ENCODE measurements at places on chromosomes 3 and 15.

DNA sequence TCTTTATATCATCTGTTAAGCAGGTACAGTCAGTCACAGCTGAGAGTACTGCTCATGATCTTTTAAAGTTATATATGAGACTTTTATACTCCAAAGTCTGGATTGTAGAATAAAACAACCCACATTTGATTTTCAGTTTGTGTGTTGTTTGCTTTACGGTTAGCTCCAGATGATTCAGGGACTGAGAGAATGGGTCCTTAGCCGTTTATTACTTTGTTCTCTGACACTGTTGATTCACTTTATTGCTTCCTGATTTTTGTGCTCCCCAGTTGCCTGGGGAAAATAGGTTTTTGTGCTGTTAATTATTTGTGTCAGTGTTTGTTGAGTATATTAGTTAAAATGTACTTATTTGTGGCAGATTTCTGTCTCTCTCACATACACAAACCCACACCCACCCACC is 8.6 kb upstream of the EBLN2 start:
- no peak for DNase-seq

- no peak for DNase-seq
Measured at GRCh38 chr15:62788224-62788623, 254.3 kb upstream of the TPM1 start.

- no peak for DNase-seq
Measured at GRCh38 chr3:158403013-158403412, 168.0 kb upstream of the MLF1 start.

DNA sequence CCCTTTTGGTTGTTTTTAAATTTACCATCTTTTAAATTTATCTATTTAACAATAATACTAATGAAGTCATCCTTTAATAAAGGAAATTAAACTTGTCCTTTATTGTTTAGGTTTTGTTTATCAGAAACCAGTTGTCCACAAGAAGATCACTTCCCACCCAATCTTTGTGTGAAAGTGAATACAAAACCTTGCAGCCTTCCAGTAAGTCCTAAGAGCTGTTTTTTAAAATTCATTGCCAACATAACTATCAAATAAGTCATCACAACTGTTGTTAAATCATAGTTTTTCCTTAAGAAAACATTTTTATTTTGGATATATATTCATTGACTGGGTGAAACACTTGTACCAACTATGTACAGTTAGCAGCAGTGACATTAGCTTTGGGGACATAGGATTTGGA is 59.4 kb downstream of the CALML4 start:
- DNase-seq = no peak

- no peak for DNase-seq
Measured at GRCh38 chr3:133797396-133798105, 8.1 kb upstream of the SRPRB start.

DNA sequence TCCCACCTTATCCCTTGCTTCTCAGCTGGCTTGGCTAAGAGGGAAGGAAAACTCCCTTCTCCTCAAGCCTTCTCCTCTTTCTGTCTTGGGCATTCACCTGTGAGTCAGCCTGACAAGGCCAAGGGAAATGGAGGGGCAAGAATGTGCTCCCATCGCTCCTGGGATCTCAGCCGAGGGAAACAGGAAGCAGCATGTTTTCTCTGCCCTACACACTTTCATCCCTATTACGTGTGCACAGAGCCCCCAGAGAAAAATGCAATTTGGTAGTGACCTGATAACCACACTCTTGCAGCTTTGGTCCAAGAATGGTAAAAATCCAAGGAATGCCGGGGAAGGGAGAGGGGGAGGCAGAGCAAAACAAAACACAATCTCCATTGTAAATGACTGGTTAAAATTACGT is 32.9 kb upstream of the MTMR10 start:
- DNase-seq = no peak

- no peak for DNase-seq
Measured at GRCh38 chr3:51350751-51351150, 34.3 kb upstream of the MANF start.

GRCh38 chr3:120382941-120383447 is 33.8 kb upstream of the LRRC58 start:
- DNase-seq = no peak

DNA sequence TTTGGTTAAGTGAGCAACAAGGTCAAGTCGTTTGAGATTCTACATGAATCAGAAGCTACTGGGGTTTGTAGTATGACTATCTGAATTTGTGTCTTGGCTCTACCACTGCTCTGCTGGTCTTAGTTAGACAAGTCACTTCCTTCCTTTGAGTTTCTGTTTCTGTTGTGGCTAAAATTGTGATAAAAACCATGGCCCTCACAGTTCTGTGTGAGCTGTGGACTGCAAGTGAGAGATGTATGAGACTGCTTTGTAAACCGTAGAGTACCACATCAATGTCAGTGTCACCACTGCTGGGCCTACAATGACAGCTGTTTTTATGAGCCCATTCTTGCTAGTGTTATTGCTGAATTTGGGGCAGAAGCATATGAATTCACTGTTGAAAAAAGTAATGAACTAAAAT is 32.7 kb downstream of the RARB start:
- no peak for DNase-seq

- no peak for DNase-seq
Measured at GRCh38 chr3:27310688-27311087, 58.5 kb downstream of the NEK10 start.

DNA sequence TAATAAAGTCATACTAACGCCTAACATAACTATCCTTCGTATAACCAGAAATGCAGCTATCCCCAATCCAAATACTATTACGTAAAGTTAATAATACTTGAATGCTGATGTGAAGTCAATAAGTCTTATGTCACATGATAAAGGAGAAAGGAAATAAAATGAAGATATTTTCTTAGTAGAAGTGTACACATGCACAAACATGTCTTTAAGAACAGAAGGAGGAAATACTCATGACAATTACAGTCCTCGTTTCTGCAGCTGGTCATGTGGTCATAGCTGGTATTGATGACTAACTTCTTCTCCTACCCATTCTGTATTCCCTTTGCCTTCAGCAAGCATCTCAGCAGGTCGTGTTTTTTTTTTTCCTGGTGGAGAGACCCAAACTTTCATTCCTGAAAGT is 244.3 kb downstream of the CHL1 start:
- no peak for DNase-seq

GRCh38 chr3:120432150-120432860 is 18.5 kb downstream of the FSTL1 start:
- DNase-seq = no peak

GRCh38 chr15:54481819-54482218 is 503.6 kb downstream of the UNC13C start:
- DNase-seq = no peak

DNA sequence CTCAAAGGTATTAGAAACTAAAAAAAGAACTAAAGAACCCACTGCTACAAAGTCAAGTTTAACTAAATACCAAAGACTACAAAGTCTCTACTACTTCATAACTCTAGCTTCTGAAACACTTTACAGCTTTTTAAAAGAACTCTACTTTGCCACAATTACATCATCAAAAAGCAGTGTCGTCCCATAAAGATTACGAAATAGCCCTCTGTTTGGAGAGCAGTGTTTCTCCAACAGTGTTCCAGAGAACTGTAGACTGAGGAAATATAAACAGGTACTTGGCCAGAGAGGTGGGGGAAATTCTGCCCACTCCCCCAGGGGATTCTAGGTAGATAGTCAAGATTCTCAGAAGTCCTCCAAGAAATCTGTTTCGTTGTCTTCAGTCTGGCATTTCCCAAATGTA is 225.6 kb downstream of the PDZRN3 start:
- no peak for DNase-seq

DNA sequence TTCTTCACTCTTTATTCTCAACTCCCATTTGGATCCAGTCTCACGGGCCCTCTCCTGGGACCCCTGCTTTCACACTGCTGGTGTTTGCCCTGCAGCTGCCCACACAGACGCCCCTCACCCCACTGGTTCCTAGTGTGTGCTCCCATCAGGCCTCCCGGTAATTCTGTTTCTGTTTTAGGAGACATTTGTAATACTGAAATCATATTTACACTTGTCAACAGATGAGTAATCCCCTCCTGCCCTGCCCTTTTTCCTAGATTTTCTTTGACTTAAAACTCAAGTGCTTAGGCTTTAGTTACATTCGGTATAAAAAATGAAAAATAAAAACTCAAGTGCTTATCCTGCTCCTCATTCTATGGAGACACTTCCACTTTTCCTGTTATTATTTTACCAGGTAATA is 18.4 kb upstream of the ABTB1 start:
- DNase-seq = no peak

DNA sequence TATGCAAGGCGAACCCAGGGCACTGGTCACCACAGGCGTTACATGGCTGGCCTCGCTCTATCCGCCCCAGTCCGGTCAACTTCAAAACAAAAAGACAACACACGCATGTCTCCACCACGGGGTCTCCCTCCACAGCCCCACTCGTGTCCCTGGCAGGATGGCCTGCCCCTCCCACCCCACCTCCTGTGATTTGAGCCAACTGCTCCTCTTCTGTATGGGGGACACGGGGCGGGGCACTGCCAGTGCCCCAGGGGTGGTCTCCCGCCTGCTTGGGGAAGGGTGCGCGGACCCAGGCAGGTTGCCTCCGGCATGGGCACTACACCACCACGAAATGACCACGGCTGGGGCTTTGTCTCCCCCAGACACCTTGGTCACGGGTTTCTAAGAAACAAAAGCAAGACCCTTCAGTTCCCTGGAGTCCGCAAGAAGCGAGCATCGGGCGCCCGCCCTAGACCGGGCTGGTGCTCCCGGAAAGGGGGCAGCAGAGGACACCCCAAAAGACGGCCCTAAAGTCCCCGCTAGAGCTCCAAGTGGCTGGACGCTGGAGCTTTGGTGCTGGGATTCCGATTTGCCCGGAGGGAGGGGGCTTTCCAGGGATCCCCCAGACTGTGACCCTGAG is 219.3 kb upstream of the PRICKLE2 start:
- DNase-seq = no peak

DNA sequence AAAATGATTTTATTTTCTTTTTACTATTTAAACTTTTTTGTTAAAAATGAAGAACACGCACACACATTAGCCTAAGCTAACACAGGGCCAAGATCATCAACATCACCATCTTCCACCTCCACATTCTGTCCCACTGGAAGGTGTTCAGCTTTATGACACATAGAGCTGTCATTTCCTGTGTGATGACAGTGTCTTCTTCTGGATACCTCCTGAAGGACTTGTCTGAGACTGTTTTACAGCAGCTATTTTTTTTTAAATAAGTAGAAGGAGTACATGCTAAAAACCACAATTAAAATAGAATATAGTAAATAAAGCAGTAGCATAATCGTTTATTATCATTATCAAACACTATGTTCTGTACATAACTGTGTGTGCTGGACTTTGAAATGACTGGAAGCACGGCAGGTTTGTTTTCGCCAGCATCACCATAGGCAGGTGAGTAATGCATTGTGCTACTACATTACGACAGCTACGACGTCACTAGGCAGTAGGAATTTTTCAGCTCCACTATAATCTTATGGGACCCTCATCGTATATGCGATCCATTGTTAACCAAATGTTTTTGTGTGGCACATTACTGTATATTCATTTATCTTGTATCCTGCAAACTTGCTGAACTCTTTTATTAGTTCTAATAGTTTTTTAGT is 72.8 kb downstream of the KLF15 start:
- no peak for DNase-seq

- DNase-seq = no peak
Measured at GRCh38 chr3:175489406-175489805, 630.3 kb downstream of the NAALADL2 start.

DNA sequence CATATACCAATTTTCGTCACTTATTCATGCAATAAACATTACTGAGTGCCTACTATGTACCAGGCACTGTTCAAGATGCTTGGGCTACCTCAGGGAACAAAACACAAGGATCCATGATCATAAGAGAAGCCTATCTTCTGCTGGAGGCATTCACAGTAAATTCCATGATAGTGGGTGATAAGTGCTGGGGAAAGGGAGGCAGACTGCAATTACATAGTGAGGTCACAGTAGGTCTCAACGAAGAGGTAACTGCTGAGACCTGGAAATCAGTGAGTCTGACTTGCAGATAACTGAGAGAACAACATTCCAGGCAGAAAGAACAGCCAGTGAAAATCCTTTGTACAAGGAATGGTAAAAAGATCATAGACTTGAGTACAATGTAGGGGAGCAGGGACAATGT is 33.6 kb downstream of the RAF1 start:
- no peak for DNase-seq

- no peak for DNase-seq
Measured at GRCh38 chr15:39438799-39439592, 141.9 kb upstream of the THBS1 start.

GRCh38 chr3:50147861-50148260 is 7.3 kb upstream of the SEMA3F start:
- no peak for DNase-seq

DNA sequence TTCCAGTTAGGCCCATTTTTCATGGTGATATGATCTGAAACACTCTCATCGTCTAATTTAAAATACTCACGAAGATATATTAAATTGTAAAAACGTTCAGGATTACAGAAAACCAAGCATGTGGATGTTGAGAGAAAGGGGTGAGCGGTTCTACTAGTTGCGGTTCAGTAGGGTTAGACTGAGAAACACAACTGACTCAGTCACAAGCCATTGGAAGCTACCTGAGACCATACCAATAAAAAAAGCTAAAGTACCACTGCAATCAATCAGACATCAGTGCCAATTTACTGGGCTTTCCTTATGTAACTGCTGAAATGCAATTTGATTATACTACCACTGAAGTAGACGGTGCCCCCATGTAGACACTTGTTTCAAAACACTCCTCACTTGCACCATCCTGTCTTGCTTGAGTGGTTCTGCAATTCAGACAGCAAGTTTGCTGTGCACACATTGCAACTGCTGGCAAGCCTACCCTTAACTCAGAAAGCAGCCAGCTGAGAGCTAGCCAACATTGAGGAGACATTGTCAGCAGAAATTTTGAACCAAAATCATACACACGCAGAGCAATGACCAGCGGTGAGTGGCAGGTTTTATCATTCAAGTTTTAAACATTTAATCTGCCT is 368.7 kb upstream of the ARHGEF26 start:
- no peak for DNase-seq

- no peak for DNase-seq
Measured at GRCh38 chr15:64232400-64232799, 69.6 kb upstream of the PPIB start.

GRCh38 chr3:192336286-192336685 is 391.1 kb downstream of the FGF12 start:
- no peak for DNase-seq

- no peak for DNase-seq
Measured at GRCh38 chr15:73021139-73021621, 31.1 kb upstream of the NEO1 start.

DNA sequence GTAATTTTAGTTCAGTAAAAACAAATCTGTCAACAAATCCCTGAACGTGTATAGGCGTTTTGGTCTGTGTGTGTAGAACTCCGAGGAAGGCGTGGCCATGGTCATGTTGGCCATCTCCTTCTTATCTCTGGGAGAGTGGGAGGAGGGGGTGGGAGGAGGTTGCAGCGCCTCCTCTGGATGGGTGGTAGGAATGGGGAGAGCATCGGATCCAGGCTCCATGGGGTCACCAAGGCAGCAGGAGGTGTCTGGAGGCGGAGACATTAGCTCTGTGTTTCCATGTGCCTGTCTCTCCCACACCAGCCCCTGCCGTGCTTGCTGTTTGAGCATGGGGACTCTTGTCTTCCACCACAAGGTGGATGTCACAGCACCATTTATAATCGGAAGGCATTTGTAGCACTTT is 34.5 kb upstream of the TRPM1 start:
- DNase-seq = no peak

Measured in NCI-H1436 (cell line).